ENCODE measurements at places on chromosomes 1 and 21. TPM values are rescaled to one million over a fixed set of nuclear protein-coding genes. Genes with fewer than 3 reads are reported as not detected.

The BTBD8 gene
- 0.86 TPM for total RNA-seq

The PLPP3 gene
- 3.8 TPM for total RNA-seq

The RPS27 gene
- 2,282 TPM for total RNA-seq

The NTMT2 gene
- not detected for total RNA-seq

The PEAR1 gene
- total RNA-seq, result 1.4 TPM

The HSPG2 gene
- 235 TPM for total RNA-seq

The S100A3 gene
- total RNA-seq, result 2.6 TPM

The CD48 gene
- not detected for total RNA-seq

The TGFBR3 gene
- total RNA-seq, result 4.3 TPM

The NUAK2 gene
- 2.4 TPM for total RNA-seq

The CD1D gene
- not detected for total RNA-seq

The CYP4Z1 gene
- total RNA-seq, result not detected

The RNU1-4 gene
- under 0.01 TPM for total RNA-seq

All from HT-29 (cell line).